Kidney tubule cell (primary cell): ENCODE measurements at places on chromosomes 1 and 21.

DNA sequence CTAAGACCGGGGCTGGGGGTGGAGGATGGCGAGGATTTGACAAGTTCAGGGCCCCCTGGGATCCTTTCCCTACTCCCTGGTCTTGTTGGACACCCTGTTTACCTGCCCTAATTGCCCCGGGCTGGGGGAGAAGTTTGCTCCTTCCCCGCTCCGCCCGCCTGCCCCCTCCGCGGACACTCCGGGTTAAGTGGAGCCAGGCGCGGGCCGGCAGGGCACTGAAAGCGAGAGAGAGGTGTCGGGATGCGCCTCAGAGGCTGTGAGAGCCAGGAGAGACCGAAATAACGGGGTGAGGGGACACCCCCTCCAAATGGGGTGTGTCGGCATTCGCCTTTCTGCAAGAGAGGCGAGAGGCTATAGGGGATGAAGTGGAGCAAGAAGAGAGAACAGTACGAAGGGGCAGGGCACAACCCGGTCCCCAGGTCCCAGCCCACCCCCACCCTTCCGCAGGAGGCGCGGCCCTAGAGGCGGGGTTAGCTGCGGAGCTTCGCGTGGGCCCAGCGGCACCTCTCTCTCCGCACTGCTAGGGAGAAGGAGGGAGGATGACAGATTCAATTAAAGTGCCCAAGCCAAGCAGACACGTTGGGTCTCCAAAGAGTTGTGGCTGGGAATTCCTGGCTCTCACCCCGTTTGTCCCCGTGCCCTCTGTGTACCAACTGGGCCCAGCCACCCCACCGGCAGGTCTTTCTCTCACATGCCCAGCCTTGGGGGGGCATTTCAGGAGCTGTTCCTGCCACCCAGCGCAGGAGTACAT, 3.8 kb downstream of the EFNA3 start:
- no peak for DNase-seq

GRCh38 chr1:16215882-16216753, 3.7 kb upstream of the ARHGEF19 start:
- DNase-seq = peak; percentile 47

- DNase-seq = peak; percentile 79
These were observed 69.0 kb downstream of the PGM1 start for GRCh38 chr1:63662056-63662836.

GRCh38 chr1:43039228-43040055, 80.8 kb upstream of the SLC2A1 start:
- DNase-seq = no peak

- no peak for DNase-seq
These were observed 299.6 kb downstream of the USH2A start for GRCh38 chr1:216123446-216124191.
